PC-3 (cell line): ENCODE measurements at places on chromosomes 13 and 19.

GRCh38 chr19:45098521-45099466 lies 5.8 kb downstream of the PPP1R37 start:
- H3K4me1 ChIP-seq: peaks cover 27% of the 10 kb centered on the region
- no peaks in the 10 kb centered on the region for H3K27me3 ChIP-seq
- DNase-seq: no peak
- peak overlapping the region; percentile 91 for H3K27ac ChIP-seq
- no peaks in the 10 kb centered on the region for H3K36me3 ChIP-seq
- peak overlapping the region; percentile 52 for H3K4me3 ChIP-seq

DNA sequence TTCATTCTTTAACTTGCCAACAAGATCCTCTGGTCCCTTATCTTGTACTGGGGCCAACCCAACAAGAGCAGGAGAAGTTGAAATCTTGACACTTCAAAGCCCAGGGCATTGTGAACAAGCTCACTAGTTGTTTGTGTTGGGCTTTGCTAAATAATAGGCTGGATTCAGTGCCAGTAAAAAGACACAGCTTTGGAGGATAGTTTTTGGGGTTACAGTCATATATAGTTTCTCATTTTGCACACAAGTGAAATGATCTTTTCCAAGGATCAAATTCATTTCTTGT lies 30.3 kb upstream of the LRCH1 start:
- H3K27me3 ChIP-seq: no peaks in the 10 kb centered on the region
- DNase-seq: no peak
- H3K4me3 ChIP-seq: no peak overlapping the region
- no peak overlapping the region for H3K27ac ChIP-seq
- H3K36me3 ChIP-seq: no peaks in the 10 kb centered on the region
- H3K4me1 ChIP-seq: peaks cover 9% of the 10 kb centered on the region; the same call in 1 of the 2 replicates

- H3K4me1 ChIP-seq: no peaks in the 10 kb centered on the region
- no peak for DNase-seq
- no peaks in the 10 kb centered on the region for H3K36me3 ChIP-seq
- peaks cover 30% of the 10 kb centered on the region for H3K27me3 ChIP-seq
- no peak overlapping the region for H3K27ac ChIP-seq
Observed at GRCh38 chr13:91126806-91127205, 220.7 kb upstream of the MIR17HG start.

DNA sequence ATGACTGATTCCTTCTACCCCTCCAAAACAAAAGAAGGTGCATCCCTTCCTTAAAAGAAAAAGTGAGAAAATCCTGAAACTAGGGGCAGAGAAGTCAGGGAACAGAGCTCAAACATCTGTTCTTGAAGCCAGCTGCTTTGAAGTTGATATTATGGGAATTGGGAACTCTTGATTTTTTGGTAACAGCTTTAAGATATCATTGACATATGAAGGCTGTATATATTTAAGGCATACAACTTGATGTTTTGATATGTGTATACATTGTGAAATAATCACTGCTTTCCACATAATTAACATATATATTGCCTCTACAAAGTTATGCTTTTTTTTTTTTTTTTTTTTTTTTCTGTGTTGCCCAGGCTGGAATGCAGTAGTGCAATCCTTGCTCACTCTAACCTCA lies 117.1 kb downstream of the AKAP11 start:
- no peak overlapping the region for H3K27ac ChIP-seq
- no peak for DNase-seq
- no peak overlapping the region for H3K4me3 ChIP-seq
- H3K36me3 ChIP-seq: no peaks in the 10 kb centered on the region
- H3K4me1 ChIP-seq: no peaks in the 10 kb centered on the region

DNA sequence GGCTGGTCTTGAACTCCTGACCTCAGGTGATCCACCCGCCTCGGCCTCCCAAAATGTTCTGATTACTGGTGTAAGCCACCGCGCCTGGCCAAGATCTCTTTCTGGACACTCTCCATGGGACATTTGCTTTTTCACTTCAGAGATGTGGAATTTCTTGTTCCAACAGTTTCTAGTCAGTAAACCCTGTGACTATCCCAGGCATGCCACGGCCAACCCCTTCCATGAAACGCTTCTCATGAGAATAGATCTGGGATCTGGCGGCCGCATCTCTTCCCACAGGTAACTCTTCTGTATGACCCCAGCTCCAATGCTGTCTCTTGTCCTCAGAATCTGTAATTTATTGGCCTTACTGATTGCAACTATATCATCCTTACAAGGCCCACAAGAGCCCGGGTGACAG lies 16.2 kb downstream of the PLPP2 start:
- DNase-seq: no peak
- no peaks in the 10 kb centered on the region for H3K27me3 ChIP-seq
- no peaks in the 10 kb centered on the region for H3K36me3 ChIP-seq

DNA sequence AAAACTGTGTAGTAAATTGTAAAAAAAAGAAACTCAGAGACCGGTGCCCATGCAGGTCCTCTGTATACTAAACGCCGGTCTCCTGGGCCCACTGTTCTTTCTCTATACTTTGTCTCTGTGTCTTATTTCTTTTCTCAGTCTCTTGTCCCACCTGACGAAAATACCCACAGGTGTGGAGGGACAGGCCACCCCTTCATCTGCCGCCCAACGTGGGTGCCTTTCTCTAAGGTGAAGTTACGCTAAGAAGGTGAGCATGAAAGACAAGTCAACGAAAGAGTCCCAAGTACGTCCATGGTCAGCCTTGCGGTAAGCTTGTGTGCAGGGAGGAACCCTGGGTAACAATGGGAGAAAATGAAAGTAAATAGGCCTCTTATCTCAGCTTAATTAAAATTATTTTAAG lies 48.0 kb upstream of the WASF3 start:
- DNase-seq: no peak
- no peak overlapping the region for H3K27ac ChIP-seq
- H3K36me3 ChIP-seq: no peaks in the 10 kb centered on the region
- no peaks in the 10 kb centered on the region for H3K4me1 ChIP-seq

- no peaks in the 10 kb centered on the region for H3K4me1 ChIP-seq
- H3K36me3 ChIP-seq: no peaks in the 10 kb centered on the region; the same call in 1 of the 2 replicates
- no peak overlapping the region for H3K4me3 ChIP-seq
- DNase-seq: no peak
- H3K27me3 ChIP-seq: no peaks in the 10 kb centered on the region
- H3K27ac ChIP-seq: no peak overlapping the region
Observed at GRCh38 chr19:5113633-5114586, 145.0 kb downstream of the KDM4B start.

- no peaks in the 10 kb centered on the region for H3K27me3 ChIP-seq
- peak overlapping the region; percentile 100 for H3K27ac ChIP-seq
- no peak overlapping the region for H3K4me3 ChIP-seq
- peaks cover 54% of the 10 kb centered on the region for H3K36me3 ChIP-seq
Observed at GRCh38 chr19:38690832-38691231, 43.4 kb downstream of the ACTN4 start.

DNA sequence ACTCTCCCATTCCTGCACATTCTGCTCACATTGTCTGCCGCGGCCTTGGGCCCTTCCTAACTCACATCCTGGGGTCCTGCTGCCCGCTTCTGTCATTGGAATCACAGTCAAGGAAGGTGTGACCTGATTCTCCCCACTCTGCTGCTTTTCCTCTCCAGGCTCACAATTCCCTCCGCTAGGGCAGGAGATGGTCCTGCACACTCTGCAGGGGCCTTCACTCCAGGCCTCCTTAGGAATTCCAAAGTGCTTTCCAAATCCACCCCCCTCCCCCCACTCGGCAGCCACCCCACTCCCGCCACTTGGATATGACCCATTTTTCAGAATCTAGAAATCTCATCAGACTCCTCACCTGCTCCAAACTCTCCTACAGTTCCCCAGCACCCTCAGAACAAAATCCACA lies 3.1 kb upstream of the SLC5A5 start:
- H3K4me1 ChIP-seq: peaks cover 10% of the 10 kb centered on the region
- no peak overlapping the region for H3K4me3 ChIP-seq
- H3K27ac ChIP-seq: no peak overlapping the region
- H3K36me3 ChIP-seq: peaks cover 10% of the 10 kb centered on the region

- H3K27ac ChIP-seq: no peak overlapping the region
- no peak overlapping the region for H3K4me3 ChIP-seq
- no peak for DNase-seq
- no peaks in the 10 kb centered on the region for H3K27me3 ChIP-seq
- no peaks in the 10 kb centered on the region for H3K4me1 ChIP-seq
Observed at GRCh38 chr13:112679381-112679780, 10.5 kb upstream of the ATP11A start.

DNA sequence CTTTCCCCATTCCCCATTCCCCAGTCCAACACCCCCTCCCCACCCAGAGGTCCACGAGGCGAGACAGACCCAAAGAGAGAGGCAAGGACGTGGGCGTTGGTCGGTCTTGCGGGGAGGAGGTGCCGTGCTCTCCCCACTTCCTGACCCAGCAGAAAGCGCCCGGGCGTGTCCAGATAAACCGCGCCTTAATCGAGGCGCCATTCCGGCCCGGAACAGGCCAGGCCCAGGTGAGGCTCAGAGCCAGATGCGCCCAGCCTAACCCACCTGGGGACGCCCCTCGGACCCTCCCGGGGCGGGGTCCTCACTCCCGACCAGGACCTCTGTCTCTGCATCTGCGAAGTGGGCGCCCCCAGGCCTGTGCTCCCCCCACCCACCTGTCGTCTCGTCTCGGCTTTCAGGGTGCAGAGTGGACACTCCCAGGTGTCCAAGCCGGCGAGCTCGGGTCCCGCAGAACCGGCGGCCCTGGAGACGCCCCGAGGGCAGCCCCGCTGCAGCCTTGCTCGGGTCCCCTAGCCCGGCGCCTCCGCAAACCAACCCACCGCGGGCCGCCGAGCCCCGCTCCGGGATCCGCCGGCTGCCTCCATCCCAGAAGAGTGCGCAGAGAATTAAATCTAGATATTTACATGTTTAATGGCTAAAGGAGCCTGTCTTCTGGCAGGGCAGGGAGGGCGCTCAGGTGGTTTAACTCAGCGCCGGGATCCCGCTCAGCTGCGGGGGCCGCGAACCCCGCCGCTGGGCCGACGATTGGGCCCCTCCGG lies 5.0 kb upstream of the ONECUT3 start:
- no peak for DNase-seq
- H3K36me3 ChIP-seq: no peaks in the 10 kb centered on the region
- H3K27ac ChIP-seq: peak overlapping the region; percentile 99
- peak overlapping the region; percentile 70 for H3K4me3 ChIP-seq
- peaks cover 42% of the 10 kb centered on the region for H3K4me1 ChIP-seq

DNA sequence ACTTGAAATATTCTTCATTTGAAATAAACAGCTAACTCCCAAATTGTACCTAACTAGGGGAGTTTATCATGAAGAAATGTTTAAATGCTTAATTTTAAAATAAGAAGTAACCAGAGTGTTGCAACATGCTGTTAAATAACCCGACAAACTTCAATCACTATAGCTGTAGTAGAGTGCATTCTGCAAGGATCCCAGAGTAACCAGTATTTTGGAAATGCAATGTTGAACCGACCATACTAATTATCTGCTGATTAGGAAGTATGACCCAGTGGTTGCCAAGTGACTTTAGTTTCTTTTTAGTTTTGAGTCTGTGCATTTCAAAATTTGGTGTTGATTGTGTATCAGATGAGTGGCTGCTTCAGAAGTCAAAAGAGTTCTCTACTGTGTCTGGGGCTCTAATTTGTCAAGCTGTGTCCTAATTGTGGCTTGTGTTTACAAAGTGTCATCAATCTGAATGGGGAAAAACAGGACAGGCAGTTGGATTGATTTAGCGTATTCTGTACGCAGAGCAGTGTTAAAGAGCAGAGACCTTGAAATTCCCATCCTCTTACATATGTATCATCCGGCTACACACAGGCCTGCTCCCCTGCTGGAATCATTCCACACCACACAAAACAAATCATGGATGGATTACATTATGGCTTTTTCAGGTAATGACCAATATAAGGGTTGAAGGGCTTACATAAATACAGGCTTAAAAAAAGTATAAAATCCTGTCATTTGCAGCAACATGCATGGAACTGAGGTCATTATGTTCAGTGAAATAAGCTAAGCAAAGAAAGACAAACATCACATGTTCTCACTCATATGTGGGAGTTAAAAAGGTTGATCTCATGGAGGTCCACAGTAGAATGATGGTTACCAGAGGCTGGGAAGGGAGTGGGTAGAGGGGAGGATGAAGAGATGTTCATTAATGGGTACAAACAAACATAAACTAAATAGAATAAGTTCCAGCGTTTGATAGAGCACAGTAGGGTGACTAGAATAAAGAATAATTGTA lies 351.5 kb downstream of the KLF12 start:
- H3K27ac ChIP-seq: no peak overlapping the region
- no peaks in the 10 kb centered on the region for H3K27me3 ChIP-seq
- H3K36me3 ChIP-seq: no peaks in the 10 kb centered on the region
- no peak overlapping the region for H3K4me3 ChIP-seq
- H3K4me1 ChIP-seq: no peaks in the 10 kb centered on the region

GRCh38 chr13:39588384-39588783 lies 14.6 kb downstream of the LHFPL6 start:
- no peaks in the 10 kb centered on the region for H3K27me3 ChIP-seq
- H3K27ac ChIP-seq: no peak overlapping the region
- H3K36me3 ChIP-seq: no peaks in the 10 kb centered on the region
- H3K4me1 ChIP-seq: peaks cover 23% of the 10 kb centered on the region
- H3K4me3 ChIP-seq: no peak overlapping the region
- no peak for DNase-seq

GRCh38 chr19:40609561-40610395 lies 8.6 kb downstream of the LTBP4 start:
- no peak for DNase-seq
- H3K4me3 ChIP-seq: no peak overlapping the region
- no peak overlapping the region for H3K27ac ChIP-seq
- no peaks in the 10 kb centered on the region for H3K27me3 ChIP-seq
- H3K36me3 ChIP-seq: no peaks in the 10 kb centered on the region
- peaks cover 26% of the 10 kb centered on the region for H3K4me1 ChIP-seq

DNA sequence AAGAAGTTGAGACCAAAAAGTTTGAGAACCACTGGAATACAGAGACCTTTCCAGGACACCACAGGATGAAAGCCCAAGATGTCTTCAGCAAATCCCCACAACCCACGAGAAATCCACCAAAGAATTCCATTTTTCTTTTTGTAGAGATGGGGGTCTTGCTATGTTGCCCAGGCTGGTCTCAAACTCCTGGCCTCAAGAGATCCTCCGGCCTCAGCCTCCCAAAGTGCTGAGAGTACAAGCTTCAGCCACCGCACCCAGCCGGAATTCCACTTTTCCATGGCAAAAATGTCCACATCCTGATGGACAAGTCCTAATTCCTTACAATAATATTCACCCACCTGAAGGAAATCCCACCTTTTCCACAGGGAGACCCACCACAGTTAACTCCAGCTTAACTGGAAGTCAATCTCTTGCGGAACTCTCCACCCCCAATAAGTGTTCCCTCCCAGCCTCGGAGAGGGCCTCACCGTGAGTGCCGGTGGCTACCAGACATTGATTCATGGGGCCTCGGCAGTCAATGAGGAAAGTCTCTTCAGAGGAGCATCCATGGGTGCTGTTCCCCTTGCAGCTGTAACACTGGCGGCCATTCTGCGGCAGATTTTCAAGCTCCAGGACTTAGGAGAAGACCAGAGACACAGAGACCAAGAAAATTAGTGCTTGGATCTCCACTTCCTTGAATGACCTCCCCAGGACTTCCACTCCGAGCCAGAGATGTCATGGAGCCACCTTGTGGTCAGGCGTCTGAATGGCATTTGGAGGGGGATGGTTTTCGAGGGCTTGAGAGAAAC lies 12.3 kb upstream of the CADM4 start:
- no peak overlapping the region for H3K27ac ChIP-seq
- H3K4me1 ChIP-seq: no peaks in the 10 kb centered on the region
- no peaks in the 10 kb centered on the region for H3K27me3 ChIP-seq
- peaks cover 33% of the 10 kb centered on the region for H3K36me3 ChIP-seq
- DNase-seq: peak; percentile 59
- no peak overlapping the region for H3K4me3 ChIP-seq

- no peaks in the 10 kb centered on the region for H3K4me1 ChIP-seq
- no peak overlapping the region for H3K4me3 ChIP-seq
- H3K27me3 ChIP-seq: no peaks in the 10 kb centered on the region
- no peak for DNase-seq
- no peaks in the 10 kb centered on the region for H3K36me3 ChIP-seq
- H3K27ac ChIP-seq: no peak overlapping the region
Observed at GRCh38 chr19:33647146-33647545, 25.4 kb downstream of the CHST8 start.
